ENCODE measurements at places on chromosomes 16 and 17.

- no peak for DNase-seq
Observed at GRCh38 chr16:66128371-66128770, 238.1 kb upstream of the CDH5 start.

DNA sequence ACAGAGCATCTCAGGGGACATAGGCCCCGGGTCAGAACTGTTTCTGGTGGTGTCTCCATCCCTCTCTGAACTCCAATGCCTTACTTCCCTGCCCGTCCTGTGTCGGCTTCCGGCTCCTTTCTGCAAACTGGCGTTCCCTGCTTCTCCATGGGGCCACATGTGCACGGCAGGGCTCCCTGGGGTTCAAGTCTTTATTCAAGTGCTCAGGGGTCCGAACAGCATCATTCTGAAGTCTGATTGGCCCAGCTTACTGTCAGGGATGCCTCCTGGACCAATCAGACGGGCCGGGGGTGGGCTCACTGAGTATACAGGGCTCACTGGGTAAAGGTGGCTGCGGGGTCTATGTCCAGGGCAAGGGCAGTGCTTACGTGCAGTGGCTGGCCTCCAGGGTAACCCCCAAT lies 17.1 kb downstream of the C16orf82 start:
- DNase-seq, result no peak

- no peak for DNase-seq
Observed at GRCh38 chr17:29593591-29594518, 923 bp downstream of the ANKRD13B start.

GRCh38 chr17:67620636-67621035 lies 97.1 kb upstream of the NOL11 start:
- DNase-seq, result no peak

DNA sequence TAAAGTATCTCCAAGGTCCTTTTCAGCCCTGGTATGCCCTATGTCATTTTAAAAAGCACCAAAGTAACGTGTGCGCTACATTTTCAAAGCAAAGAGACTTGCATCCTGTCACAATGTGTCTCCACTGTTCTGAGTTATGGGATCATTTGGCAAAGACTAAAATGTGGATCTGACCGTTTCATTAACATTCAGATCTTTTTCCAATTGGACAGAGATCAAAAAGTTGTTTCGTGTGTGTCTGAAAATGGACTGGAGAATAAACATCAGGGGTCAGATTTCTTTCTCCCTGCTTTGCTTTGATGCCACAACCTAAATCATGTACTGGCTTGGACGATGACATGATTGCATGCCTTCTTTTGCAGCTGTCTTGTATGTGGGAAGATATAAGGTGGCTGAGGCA lies 136.0 kb upstream of the NOG start:
- no peak for DNase-seq

GRCh38 chr16:87860553-87861299 lies 8.6 kb downstream of the SLC7A5 start:
- no peak for DNase-seq

DNA sequence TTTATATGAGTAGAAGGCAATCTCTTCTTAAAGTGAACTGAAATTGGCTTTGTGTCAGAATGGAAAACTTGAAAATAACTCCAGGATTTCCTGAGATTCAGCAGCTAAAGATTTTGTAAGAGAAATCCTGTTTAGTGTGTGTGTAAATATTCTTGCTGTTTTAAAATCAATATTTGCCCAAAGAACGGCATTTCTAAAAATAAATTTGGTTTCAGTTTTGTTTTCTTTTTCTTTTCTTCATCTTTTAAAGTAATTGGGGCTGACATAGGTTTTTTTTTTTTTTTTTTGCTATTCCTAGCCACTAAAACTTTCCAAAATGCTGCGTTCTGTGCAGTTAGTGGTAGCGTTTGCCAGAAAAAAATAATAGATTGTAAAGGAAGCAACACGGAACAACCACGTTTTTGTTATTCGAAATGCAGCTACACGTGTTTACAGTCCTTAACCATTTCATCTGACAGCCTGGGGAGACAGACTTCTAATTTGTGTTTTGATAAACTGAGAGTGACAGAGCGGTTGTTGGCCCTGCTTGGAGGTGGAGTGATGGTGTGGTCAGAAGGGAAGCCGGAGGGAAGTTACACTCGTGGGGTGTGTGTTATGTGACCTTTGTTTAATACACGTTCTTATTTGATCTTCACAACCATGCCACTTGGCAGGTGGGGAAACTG lies 21.6 kb upstream of the SMPD3 start:
- DNase-seq, result no peak

- no peak for DNase-seq
Observed at GRCh38 chr17:80141463-80142165, 5.3 kb downstream of the EIF4A3 start.

DNA sequence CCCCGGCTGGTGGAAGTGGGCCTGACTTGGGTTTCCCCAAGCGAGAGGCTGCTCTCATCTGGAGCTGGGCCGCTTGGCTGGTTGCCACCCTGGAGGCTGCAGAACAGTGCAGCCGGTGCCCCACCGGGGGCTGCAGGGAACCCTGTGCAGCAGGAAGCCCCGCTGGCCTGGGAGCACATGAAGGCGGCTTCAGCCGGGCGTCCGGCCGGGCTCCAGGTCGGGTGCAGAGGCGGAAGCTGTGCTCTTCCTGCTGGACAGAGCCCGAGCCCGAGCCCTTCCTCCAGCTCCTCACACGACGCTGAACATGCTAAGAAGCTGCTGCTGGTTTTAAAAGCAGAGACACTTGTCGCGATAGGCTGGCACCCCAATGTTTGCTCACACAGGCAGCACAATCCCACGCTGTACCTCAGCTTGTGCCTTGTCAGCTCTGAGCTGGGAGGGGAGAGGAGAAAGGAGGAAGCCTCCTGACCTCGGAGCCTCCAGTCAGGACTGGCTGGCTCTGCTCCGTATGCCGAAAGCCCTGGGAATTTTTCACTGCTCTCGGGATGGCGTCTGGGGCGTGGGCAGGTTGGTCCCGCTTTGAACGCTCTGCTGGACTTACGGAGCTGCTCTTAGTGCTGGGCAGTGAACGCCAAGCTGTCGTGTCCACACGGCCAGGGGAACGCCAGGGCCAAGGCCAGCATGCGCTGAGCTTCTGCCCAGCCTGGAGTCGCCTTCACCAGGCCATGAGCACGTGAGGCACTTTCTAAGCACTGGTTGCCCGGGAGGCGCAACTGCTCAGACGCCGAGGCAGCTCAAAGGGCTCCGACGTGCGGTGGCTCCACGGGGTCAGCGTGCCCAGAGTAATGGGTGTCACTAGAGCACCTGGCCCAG lies 8.8 kb downstream of the CDK5R1 start:
- DNase-seq, result peak; percentile 73
